Stimulated activated CD8-positive, alpha-beta memory T cell treated with anti-CD3 and anti-CD28 coated beads, Interleukin-15, amount 100 ng/mL, for 48 hours (primary cell): ENCODE measurements at places on chromosomes 12 and 14.

DNA sequence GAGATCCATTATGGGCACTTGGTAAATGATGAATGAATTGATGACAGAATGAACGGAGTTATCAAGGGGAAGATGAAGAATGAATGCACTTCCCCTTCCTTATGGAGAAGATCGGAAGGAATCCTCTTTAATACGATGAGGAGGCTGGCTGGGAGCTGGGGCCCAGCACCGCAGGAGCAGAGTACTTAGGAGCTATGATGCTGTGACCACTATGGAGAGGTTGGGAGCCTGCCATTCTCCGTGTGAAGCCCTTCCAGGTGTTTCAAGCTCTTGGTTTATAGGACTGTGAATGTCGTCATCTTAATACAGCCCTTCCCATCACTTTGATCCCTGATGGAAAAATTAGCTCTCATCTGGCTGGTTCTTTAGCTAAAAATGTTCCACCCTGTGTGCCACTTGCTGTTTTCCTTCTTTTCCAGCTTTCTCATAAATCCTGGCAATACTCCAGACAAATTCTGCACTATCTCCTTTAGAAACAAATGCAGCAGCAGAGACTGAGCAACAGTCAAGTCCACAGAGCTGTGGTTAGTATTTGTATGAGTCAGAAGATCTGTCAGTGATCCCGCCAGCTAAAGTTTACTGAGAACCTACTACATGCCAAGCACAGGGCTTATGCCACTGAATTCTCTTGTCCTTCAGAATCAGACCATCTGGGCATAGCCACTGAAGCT is 263.1 kb upstream of the CRY1 start:
- no peak for DNase-seq

- no peak for DNase-seq
These were observed 43.8 kb downstream of the CCNK start for GRCh38 chr14:99524804-99525698.

DNA sequence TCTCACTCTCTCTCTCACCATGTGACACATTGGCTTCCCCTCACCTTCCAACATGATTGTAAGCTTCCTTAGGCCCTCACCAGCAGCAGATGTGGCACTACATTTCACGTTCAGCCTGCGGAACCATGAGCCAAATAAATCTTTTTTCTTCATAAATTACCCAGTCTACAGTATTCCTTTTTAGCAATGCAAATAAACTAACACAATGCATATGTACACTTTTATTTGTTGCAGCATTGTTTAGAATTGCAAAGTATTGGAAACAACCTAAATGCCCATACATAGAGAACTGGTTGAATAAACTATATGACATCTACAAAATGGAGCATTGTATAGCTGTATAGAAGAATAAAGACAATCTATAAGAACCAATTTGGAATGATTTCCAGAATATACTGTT is 487.6 kb downstream of the FUT8 start:
- DNase-seq = no peak

- DNase-seq = no peak
These were observed 30.6 kb upstream of the VSX2 start for GRCh38 chr14:74208642-74209041.

GRCh38 chr12:124387528-124387911 is 92.6 kb downstream of the RFLNA start:
- no peak for DNase-seq

GRCh38 chr14:61598980-61599379 is 96.3 kb upstream of the HIF1A start:
- no peak for DNase-seq

DNA sequence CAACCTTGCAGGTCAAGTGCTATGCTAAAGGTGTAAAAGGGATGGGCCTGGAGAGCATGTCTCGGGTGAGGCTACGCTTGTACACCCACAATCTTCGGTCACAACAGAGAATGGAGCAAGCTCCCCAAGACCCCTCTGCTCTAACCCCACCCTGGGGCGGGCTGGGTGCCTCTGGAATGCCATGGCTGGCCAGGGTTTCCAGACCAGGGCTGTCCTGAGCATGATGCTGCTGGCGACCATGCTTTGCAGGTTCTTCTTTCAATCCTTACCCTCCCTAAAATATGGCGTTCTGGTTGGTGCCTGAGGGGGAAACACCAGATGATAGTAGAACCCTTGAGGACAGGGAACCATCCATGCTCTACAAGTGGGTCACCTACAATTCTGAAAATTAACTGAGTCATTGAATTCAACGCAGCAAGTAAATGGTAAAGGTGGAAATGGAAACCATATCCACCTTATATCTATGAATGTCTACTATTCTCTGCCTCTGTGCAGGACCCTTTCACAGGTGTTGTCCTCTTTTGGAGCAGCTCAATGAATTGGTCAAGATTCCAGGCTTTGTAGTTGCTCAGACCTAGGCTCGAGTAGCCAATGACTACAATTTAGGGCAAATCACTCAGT is 111.6 kb upstream of the EGLN3 start:
- no peak for DNase-seq

DNA sequence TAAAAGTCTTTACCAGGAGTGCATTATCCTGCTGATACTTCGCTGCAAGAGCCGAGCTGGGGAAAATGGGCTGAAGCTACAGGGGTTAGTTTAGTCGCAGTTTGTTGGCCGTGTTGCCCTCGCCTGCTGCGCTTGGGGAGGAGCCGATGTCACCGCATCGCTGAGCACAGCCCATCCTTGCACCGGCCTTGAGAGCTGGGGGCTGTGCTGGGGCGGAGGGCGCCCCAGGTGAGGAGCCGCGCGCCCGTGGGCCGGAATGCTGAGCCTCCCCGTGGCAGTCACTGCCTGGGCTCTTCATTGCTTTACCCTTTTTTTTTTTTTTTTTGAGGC is 50.0 kb downstream of the ADGRD1 start:
- DNase-seq = no peak

DNA sequence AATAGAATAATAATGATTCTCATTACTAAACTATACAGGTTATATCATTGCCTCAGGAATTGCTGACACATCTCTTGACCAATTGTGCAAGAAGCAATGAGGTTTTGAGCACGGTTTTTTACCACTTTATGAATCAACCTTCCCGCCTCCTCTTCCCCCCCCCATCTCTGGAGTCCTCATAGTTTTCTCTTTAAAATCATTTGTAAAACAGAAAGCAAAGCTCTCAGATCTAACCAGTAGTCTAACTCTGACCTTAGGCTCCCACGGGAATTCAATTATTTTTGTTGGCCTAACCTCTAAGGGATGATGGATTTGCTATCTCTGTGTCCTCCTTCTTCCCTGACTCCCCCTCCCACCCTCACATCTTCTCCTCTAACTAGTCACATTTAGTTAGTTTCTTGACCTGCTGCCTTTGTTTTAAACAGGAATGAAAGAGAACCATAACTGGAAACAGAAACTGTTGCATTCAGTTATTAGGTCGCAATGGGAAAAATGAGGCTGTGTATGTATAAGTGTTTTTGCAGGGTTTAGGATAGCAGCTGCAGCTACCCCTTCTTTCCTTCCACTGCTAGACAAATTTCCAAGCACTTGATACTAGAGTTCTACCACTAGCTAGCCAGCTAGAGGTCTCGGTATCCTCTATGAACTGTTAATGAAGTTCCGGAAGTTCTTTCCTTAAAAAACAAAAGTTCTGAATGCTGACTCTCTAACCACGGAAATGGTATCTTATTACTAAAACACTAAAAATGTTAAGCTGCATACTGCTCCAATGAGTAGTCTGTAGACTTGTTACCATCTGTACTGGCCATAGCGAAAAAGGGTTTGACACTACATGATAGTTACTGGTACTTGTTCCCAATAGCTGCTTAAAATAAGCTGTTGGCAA is 65.4 kb downstream of the TAOK3 start:
- DNase-seq = peak; percentile 36
